Esophagus muscularis mucosa (tissue), 4 donors: ENCODE measurements at places on chromosomes 13 and 19. TPM values are rescaled to one million over a fixed set of nuclear protein-coding genes. Genes with fewer than 3 reads are reported as not detected.

The ZNF486 gene
- 4.2 TPM for total RNA-seq

DNA sequence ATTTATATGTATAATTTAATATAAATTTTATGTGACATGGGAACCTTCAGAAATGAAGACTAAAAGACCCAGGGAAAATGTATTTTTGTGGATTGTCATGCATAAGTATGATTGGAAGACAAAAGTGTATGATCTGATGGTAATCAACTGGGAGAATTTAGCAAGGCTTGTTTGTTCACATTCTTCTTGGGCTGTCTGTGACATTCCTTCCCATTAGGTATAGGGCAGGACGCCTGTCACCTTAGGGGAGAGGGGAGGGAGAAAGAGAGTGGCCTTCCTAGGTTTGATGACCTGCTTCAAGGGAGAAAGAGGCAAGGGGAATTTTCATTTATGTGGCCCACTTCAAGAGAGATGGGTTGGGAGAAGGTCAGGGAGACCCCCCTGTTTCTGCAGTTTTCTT lies 22.4 kb downstream of the PIBF1 start:
- DNase-seq = no peak

DNA sequence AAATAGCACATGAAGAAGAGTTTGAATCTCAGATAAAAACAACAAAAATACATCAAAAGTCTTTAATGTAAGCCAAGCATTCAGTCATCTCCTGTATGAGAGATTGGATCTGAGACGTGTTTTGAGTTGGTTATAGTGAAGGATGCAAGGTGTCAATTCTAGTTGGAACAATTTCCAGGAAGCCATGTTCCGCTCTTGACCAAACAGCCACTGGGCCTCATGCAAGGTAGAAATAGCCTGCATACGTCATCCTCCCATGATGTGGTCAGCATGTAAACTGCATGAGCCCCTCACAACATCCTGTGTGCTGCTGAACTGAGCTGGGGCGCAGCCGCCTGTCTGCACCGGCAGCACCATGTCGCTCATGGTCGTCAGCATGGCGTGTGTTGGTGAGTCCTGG lies at the start of gene KIR3DL3:
TSS of gene KIR3DL3 (plus strand) at position 301 of the 400 bp plus-strand sequence. CDS start at position 356, 55 bp downstream.
- no peak for DNase-seq

GRCh38 chr13:21796775-21797514 lies 126.1 kb downstream of the FGF9 start:
- DNase-seq = peak; percentile 87

DNA sequence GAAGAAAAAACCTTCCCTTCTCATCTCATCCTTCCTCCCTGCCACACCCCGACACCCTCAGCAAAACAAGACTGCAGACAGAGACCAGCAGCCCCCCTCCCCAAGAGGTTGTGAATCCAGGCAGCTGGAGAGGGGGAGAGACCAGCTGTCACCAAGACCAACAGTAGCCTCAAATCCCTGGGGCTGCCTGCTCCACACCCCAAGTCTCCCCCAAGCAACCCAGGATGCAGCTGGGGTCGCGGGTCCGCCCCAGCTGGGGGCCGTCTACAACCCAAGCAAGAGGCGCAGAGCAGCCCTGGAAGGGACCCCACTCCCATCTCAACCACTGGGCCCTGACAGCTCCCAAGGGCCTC lies 7.1 kb downstream of the KLF16 start:
- no peak for DNase-seq

The IGFL2 gene
- total RNA-seq = not detected

DNA sequence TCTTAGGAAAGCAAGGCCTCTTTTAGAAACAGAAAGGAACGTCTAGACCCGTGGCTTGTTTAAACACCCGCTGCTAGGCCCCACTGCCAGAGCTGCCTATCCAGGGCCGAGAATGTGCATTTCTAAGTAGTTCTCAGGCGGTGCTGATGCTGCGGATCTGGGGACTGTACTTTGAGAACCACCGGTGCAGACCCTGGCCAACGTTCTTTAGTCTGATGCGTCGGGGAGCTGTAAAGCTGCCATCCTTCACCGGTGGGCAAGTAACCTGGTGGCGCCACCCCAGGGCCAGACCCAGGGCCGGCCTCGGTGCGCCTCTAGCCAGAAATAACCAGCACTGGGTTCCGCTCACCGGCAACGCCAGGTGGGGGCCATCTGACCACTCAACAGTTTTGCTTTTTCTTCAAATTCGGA lies 47.1 kb downstream of the TGDS start:
- DNase-seq = no peak

- DNase-seq = no peak
Measured at GRCh38 chr19:5001615-5002014, 32.7 kb downstream of the KDM4B start.

The DEDD2 gene
- total RNA-seq = 22.0 TPM

The GPR12 gene
- total RNA-seq = 0.11 TPM
